ENCODE measurements at places on chromosomes 1 and 21.

- no peak for DNase-seq
Measured at GRCh38 chr21:44328242-44328895, 10.8 kb downstream of the CFAP410 start.

DNA sequence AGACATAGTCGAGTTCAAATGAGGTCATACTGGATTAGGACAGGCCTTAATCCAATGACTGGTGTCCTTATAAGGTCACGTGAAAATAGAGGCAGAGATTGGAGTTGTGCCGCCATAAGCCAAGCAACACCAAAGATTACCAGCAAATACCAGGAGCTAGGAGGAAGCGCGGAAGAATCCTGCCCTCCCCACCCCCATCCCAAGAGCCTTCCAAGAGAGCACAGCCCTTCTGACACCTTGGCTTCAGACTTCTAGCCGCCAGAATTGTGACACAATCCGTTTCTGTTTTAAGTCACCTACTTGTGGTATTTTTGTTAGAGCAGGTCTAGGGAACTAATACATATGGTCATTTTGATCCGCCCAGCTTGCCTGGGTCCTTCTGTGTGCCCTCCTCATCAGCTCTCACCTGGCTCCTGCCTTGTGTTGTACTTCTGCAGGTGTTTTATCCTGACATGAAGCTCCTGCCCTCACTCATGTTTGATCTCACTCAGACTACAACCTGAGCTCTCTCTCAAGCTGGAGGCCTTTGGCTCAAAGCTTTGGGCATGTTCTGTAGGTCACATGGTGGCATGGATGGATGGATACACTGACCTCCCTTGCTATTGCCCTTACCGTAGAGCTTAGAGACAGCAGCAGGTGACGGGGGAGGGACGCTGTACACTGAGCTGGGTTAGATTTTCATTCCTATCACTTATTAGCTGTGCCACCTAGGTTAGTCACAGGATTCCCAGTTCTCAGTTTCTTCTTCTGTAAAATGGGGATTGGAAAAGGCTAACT, 10.7 kb upstream of the NUAK2 start:
- no peak for DNase-seq

DNA sequence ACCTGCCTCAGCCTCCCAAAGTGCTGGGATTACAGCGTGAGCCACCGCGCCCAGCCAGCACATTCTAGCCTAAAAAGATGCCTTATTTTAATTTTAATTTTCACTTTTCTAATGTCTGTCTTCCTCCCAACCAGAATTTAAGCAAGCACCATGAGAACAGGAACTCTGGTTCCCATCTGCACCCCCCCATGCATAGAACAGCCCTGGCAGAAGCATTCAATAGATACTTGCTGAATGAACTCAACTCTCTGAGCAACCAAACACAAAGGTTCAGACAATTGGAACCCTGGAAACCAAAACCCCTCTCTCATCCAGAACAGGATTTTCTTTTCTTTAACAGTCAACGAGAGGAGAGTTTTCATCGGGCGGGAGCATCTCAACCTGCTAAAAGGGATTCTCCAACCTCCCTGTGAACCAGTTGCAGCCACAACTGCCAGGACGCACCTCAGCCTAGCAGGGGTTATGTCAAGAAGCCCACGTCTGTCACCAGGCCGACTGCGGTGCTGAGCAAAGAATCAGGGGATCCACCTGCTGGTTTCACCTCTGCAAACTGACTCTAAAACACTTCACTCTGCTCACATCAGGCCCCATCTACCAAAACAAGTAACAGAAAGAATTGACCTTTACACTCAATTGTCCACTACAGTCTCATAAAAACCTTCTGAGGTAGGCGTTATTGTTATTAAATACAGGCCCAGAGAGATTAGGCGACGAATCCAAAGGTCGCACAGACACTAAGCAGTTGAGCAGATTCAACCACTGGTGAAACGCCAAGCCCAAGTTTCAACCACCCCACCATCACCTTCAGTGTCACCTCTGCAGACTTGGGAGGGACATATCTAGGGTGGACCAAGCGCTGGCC, 1.7 kb downstream of the KIAA2013 start:
- DNase-seq, result no peak

DNA sequence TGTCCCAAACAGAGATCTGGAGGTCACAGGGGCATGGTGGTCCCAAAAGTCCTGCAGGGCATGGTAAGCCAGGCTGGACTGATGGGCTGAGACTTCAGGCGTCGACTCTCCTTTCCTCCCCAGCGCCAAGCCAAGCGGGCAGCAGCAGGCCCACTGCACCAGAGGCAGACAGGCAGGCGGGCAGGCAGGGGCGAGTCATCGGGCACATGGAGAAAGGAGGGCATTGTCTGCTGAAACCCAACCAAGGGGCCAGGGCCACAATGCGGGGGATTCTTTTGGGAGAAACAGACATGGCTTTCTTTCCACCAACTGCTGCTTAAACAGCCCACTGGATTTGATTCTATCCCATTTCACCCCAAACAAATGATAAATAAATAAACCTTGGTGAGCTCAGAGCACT, 46.2 kb downstream of the TRABD2B start:
- DNase-seq, result no peak

Data from NCI-H226 (cell line).